ENCODE measurements at places on chromosomes 12 and 14.

GRCh38 chr14:69839661-69840060 lies 39.6 kb upstream of the SMOC1 start:
- DNase-seq: no peak

DNA sequence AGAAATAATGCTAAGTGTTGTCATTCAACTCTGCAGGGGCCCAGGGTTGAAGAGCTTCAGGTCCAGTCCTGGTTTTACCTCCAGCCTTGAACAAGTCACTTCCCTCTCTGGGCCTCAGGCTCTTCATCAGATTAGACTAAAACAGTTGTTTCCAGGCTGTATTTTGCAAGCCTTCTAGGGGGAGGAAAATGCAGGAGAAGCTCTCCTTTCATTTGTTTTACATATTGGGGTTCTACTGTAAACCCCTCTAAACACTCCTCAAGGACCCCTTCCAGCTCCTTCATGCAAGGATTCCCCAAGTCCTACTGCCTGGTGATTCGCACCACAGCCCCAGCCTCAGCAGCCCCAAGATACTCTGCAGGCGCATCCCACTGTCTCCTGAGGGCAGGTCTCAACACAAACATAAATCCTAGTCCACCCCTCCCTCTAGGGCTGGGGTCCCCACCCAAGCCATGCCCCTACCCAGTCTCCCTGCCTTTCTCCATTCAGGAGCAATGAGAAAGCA lies 2.7 kb downstream of the SDR9C7 start:
- DNase-seq: peak; percentile 18

DNA sequence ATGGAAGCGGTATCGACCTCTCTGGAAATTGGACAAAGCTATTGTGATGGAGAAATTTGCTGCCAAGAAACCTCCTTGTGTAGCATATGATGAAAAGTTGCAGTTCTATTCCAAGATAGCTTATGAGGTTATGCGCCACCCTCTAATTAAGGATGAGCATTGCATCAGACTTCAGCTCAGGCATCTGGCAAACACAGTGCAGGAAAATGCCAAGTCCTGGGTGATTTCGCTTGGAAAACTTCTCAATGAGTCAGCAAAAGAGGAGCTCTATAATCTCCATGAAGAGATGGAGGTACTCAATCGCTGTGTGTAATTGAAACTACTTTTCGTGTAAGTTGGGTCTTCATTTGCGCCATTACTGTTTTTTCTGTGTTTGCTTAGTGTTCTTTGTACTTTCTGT lies 51.2 kb downstream of the DNAH10 start:
- no peak for DNase-seq

GRCh38 chr12:46386877-46387629 lies 14.5 kb upstream of the SLC38A2 start:
- peak; percentile 21 for DNase-seq

DNA sequence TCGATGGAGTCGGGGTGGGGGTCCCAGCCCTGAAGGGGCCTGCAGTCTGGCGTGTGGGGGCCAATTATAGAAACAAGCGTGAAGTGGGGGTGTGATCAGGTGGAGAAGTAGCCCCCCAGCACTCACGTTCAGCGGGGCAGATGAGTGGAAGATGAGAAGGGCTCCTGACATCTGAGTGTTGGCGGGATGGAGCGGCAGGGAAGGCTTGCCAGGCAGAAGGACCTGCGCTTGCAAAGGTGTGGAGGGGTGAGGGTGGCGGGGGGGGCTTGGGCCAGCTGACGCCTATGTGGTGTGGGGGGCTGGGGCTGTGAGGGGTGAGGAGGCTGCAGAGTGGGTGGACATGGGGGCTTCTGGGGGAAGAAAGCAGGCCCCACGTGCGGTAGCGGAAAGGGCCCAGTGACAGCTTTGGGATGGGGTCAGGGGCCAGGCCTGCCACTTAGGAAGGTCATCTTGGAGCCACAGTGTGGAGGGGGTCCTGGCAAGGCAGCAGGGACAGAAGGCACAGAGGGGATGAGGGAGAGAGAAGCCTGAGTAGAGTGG lies 22.2 kb upstream of the BEGAIN start:
- DNase-seq: no peak

GRCh38 chr14:62117010-62117750 lies 355.0 kb downstream of the SNAPC1 start:
- no peak for DNase-seq

GRCh38 chr12:10453156-10453555 lies at the start of gene KLRC1:
KLRC1 (minus strand) TSS chr12:10453377; CDS start chr12:10451156, 2,221 bp downstream.
- DNase-seq: no peak

- DNase-seq: no peak
Observed at GRCh38 chr12:111887926-111888745, 46.1 kb downstream of the MAPKAPK5 start.

- no peak for DNase-seq
Observed at GRCh38 chr12:65653946-65654629, 170.2 kb upstream of the HMGA2 start.

DNA sequence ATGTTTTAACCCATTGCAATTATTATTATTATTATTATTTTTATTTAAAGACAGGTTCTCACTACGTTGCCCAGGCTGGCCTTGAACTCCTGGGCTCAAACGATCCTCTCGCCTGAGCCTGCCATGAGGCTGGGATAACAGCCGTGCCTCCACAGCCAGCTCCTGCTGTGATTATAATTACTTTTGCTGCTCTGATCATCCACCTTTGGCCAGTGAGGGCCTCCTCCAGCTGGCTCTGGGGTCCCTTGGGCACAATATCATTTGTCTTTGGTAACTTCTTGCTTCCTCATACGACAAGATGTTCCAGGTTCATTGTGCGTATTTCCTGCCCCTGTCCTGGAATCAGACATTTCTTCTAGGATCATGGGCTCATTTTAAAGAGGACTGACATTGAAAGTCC lies 28.4 kb downstream of the LRTM2 start:
- no peak for DNase-seq

DNA sequence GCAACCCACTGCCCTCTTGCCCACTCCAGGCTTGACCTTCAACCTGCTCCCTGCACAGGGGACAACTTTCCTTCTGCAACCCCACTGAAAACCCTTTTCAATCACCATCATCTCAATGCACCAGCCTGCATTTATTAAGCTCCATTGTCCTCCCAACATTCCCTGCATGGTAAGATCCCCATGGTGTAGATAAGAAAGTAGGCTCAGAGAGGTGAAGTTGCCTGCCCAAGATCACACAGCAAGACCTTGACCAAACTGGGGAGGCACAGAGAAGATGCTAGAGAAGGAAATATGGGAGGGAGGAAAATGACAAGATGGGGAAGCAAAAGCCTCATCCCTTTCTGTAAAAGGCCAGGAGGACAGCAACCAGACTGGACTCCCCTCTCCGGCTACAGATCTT lies 9.8 kb downstream of the MSI1 start:
- no peak for DNase-seq

GRCh38 chr12:57491393-57492280 lies 3.8 kb downstream of the MARS1 start:
- no peak for DNase-seq

DNA sequence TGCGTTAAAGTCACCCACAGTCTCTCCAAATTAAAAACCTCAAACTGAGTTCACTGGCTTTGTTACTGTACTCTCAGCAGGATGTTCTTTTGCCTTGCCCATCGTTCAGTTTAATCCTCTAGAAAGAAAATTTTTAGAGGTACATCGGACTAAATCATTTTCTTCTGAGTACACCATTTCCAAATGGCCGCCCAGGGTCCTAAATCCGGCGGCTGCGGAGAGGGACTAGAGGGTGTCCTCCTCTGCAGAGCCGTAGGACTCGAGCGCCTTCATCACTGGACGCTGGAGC lies 1.4 kb downstream of the LIN7A start:
- DNase-seq: no peak

DNA sequence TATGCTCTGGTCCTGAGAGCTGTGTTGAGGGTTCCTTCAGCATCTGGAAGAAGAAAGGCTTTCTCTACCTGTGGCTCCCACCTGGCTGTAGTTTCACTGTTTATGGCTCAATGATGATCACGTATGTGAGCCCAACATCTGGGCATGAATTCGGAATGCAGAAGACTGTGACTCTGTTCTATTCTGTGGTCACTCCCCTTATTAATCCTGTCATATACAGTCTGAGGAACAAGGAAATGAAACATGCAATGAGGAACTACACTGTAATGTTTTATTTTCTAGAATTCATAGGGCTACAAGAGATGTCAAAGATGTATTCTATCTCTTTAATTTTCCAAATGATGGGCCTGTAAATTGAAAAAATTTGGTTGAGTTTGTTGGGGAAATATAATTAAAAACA lies 10.8 kb upstream of the OR11G2 start:
- DNase-seq: no peak

GRCh38 chr12:1828856-1829255 lies 8.5 kb downstream of the LRTM2 start:
- no peak for DNase-seq

GRCh38 chr12:103751600-103751999 lies 89.4 kb downstream of the NT5DC3 start:
- no peak for DNase-seq

DNA sequence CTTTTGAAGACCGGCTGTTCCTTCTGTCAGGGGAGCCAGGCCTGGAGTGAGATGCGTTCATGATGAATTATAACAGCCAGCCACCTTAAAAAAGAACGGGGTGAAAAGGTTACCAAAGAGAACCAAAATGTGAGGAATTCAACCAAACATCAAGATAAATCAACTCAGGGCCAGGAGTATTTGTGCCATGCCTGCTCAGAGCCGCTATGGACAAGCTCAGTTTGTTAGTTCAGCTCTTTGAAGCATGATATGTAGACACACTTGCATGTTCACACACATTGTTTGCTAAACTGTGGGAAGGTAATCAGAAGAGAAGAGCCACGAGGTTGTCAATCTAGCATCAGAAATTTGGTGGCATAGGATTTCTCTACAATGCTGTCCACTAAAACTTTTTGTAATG lies 367.4 kb upstream of the TBX3 start:
- DNase-seq: no peak

DNA sequence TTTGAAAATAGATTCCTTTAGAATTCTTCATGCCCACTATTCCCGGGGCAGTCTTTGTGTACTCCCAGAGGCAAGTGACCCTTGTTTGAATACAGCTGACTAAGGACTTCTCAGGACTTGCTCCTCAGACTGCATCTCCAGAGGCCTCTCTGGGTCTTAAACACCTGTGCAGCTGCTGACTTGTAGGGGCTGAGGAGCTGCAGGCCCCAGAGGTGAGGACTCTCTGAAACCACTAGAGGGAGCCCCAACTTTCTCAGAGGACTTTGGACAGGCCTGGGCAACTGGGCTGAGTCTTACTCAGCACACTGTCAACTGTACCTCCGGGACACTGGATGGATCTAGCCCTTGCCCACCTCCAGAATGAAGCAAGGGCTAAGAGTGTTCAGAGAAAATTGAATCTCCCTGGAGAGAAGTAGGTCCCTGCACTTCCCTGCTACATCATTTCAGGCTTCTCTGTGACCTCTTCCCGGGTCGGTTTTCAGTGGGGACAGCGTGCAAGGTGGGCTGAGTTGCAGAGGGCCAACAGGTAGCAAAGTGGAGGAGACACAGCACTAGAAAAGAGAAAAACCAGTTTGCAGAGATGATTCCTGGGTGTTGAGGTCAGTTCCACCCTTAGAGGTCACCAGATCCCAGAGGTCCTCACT lies 164.6 kb downstream of the TMEM117 start:
- DNase-seq: no peak

DNA sequence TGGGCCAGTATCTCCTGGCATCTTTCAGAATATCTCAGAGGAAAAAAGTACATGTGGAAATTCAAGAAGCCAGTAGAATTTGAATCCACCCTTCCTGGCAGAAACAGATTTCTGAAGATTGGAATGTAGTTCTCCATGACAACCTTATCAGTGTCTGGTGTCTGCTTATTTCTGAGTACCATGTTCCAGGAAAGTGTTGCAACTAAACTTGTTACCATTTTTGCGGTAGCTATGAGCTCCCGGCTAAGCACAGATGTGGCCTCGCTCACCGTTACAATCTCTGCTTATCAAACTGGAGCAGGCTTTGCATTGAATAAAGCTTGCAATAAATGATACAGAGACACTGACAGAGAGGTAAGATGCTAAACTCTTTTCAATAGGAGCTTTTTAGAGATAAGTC lies 13.0 kb upstream of the ITPR2 start:
- DNase-seq: no peak

GRCh38 chr12:101714877-101715444 lies 17.5 kb downstream of the CHPT1 start:
- no peak for DNase-seq

DNA sequence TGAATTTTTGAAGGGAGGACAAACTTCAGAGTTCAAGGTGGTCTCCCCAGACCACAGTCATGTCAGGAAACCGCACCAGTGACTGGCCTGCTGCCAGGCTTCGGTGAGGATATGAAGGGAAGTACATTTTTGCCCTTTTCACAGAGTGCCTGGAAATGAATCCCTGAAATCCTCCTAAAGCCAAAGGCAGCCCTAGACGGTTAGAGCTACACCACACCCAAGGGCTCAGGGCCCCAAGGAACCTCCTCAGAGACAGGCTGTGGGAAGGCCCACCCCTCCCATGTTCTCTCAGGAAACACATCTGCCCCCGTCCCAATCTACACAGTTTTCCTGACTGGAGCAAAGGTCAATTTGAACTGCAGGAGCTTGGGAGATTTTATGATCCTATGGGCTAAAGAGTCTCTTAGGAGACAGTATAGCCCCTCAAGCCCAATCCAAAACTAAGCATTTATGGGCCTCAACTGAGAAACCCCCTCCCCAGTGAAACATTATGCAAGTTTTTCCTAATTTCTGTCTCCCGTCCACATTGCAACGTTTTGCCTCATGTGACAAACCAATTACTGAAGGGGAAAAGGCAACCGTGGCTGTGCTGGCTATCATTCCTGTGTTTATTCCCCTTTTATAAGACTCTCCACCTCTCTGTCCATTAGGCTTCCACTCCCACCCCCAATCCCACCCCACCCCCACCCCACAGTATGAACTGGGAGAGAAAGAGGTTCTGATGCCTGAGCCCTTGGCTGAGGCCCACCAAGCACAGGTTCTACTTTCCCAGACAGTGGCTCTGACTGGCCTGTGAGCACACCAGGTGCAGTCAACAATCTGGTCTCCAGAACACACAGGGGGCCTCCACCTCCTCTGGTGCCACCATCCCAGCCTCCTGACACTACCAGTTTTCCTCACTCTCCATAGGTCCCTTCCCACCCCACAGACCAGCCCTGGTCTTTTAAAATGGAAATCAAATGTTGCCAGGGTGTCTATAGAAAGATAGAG lies 9.6 kb upstream of the RNASE1 start:
- no peak for DNase-seq

GRCh38 chr12:31029916-31030562 lies 43.6 kb upstream of the DDX11 start:
- no peak for DNase-seq

GRCh38 chr14:71056168-71056567 lies 148.9 kb downstream of the PCNX1 start:
- DNase-seq: no peak

DNA sequence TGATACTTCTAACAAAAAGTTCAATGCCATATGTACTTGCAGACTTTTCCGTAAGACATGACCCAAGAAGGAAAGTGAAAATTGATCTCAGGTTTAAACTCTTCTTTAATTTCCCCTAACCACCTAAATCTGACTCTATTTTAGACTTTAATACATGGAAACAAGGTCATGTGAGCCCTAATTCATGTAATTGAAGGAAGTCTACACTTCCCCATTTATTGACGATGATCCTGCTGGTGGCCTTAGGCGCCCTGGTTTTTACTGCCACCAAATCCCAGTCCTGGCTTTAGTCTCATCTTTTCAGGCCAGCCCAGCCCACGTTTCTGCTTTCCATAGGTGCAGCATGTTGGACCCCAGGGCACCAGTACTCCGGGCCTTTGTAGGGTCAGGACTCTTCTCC lies 157.9 kb downstream of the PELI2 start:
- no peak for DNase-seq

Data from KG1 (cell line).